ENCODE measurements at places on chromosomes 6 and 20.

GRCh38 chr20:63552481-63553249 lies 1.3 kb upstream of the FNDC11 start:
- DNase-seq: peak; percentile 73

DNA sequence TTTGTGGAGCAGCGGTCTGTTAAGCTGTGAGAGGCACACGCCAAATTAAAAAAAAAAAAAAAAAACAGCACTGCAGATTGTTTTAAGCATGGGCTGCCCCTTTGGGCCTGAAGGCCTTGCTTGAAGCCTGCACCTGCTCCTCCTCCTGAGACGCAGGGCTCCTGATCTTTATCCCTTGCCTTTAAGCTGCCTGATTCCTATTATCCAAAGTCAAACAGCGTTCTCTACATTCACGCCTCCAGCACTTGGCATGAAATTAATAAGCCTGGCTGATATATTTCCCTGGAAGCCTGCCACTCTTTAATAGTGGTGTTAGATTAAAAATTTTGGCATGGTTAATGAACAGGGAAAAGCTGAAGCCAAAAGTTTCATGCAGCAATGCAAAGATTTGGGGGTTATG lies 163.9 kb downstream of the FAXC start:
- DNase-seq: no peak

DNA sequence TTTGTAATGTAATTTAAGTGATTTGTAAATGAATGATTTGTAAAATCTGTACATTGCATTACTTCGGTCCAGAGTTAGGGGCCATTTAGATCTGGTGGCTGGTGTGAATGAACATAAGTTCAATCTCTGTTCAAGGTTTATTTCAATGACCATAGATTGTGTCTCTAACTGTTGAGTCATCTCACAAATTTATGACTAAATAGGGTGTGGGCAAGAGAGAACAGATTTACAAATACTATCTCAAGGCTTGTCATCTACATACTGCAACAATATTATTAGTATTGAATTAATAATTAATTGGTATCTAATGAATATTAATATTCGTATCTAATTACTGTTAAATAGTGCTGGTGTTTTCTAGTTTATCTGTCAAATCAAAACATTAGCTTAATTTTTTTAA lies 115.3 kb upstream of the EDN1 start:
- no peak for DNase-seq

GRCh38 chr6:25630508-25631278 lies 21.3 kb upstream of the SCGN start:
- no peak for DNase-seq

DNA sequence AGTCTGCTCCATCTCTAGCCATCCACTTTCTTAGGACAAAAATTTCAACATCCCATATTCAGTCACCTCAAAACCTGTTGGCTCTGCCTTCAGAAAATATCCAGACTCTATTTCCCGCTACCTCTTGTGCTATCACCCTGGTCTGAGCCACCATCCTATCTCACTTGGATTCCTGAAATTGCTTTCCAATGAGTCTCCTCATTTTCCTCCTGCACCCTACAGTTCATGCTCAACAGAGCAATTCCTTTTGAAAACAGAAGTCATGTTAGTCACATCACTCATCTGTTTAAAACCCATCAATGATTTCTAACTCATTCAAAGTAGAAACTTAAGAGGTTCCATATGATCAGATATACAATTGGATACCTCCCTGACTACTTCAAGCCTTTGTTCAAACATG lies 229.9 kb downstream of the ADGRG6 start:
- no peak for DNase-seq

GRCh38 chr6:4510906-4511640 lies 265.1 kb upstream of the CDYL start:
- no peak for DNase-seq

DNA sequence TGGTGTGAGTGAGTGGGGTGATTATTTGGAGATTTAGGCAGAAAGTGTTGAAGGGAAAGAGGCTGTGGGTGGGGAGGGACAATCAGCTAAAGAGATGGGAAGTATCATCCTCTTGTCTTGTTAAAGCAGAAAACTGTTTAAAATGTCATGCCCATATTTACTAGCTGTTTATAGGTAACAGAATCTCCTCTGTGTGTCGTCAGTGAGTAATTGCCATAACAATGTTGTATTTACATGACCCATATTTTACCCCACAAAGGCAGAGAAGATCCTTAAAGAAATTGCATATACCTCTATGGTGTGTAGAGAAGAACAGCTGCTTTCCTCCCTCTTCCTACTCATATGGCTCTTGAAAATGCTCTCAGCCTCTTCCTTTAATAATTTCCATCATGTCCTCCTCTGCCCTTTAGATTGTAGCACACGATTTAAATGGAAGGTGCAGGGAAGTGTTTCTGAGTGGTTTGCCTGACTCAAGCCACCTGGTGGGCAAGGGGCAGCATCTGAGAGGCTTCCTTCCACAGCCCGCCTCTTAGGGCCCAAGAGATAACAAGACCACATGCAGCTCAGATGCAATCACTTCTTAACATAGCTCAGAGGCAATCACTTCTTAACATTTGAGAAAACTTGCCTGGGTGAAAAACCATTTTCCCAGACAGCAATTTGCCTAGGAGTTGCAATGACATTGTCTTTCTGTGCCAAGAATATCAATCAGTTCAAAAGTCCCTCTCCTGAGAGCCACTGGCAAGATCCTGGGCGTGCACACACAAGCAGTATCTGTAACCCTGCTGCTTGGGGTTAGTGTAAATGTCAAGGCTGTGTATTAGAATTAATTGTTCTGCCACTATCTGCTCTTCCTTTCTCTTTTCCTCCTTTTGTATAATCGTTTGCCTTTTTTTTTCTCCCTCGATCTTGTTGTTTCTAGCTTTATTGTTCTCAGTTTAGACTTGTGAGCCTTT lies 44.1 kb upstream of the EDN1 start:
- no peak for DNase-seq

DNA sequence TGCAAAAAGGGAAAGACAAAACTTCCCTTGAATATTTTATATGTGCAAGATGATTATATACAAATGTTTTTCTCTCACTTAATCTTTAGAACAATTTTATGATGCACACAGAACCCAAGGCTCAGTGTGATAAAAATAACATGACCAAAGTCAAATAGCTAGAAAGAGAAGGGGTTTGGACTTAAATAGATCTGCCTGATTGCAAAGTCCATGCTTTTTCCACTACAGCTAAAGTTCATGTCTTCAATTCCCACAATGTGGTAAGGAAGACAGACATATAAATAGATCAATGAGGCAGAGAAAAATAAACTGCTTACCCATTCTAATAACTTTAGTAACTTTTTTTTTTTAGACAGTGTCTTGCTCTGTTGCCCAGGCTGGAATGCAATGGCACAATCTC lies 143.8 kb downstream of the CDK19 start:
- no peak for DNase-seq

DNA sequence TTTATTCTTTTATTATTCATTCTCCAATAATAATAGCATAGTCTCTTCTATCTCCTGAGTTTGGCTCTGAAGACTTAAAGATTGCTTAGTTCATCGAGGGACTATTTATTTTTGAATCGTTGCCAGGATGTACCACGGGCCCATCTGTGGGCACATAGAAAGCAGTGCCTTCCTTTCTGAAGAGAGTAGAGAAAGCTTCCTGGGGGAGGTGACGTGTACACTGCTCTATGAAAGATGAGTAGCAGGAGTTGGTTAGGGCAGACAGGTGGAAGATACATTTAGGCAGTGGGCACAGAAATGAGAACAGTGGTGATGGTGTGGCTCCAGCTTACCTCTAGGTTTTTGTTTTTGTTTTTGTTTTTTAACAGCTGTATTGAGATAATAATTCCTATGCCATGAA lies 98.4 kb downstream of the CDKAL1 start:
- no peak for DNase-seq

DNA sequence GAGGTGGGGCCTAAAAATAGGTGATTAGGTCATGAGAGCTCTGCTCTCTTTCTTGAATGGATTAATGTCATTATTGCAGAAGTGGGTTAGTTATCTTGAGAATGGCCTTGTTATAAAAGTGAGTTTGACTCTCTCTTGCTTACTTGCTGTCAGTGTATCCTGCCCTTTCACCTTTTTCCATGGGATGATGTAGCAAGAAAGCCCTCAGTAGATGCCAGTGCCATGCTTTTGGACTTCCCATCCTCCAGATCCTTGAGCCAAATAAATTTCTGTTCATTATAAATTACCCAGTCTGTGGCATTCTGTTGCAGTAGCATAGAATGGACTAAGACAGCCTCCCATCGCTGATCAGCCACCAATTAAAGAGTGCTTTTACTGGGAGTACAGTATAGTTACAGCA lies 40.1 kb downstream of the UTRN start:
- no peak for DNase-seq

DNA sequence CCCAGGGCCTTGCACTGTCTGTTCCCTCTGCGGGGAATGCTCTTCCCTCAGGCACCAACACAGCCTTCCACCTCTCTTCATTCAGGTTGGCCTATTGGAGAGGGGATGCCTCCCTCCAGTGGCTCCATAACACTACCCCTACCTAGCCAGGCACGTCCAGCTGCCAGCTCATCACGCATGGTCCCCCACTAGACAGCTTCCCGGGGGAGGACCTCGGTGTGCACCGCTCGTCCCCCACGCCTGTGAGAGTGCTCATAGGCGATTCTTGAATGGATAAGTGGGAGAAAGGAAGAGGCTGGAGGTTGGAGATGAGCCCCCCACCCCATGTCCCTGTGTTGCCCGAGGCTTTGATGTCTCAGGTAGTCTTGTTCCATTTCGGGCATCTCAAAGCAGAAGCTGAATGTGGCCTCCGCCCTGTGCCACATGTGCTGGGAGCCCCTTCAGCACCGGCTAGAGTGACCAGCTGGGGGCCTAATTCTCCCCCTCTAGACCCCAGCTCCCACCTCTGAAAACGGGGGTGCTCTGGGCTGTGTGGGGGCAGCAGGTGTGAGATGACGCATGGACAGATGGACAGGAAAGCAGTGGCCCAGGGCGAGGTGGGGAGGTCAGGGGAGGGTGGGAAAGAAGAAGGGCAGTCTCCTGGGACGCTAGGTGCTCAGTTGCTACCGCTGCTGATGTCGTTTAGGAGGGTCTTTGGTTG lies 333.0 kb downstream of the TAF4 start:
- no peak for DNase-seq

- DNase-seq: no peak
These were observed 23.1 kb downstream of the FKBP5 start for GRCh38 chr6:35665573-35665972.

DNA sequence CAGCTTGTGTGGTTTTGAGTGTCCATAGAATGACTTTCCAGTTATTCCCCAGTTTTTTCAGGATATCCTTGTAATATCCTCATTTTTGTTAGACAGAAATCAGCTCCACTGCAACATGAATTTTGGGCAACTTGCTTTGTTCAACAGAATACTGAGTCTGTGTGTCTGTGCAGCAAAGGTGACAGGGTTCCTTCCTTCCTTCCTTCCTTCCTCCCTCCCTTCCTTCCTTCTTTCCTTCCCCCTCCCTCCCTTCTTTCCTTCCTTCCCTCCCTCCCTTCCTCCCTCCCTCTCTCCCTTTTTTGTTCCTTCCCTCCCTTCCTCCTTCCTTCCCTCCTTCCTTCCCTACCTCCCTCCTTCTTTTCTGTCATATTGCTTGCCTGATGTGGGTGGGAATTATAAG lies 496.5 kb downstream of the EPM2A start:
- no peak for DNase-seq

- no peak for DNase-seq
These were observed 97.4 kb upstream of the SOX4 start for GRCh38 chr6:21496196-21496595.

- DNase-seq: no peak
These were observed 7.1 kb upstream of the SPO11 start for GRCh38 chr20:57322476-57322875.

GRCh38 chr6:45727228-45727627 lies 288.4 kb downstream of the CLIC5 start:
- DNase-seq: no peak

GRCh38 chr6:31886541-31886991 lies 7.8 kb upstream of the SLC44A4 start:
- no peak for DNase-seq

DNA sequence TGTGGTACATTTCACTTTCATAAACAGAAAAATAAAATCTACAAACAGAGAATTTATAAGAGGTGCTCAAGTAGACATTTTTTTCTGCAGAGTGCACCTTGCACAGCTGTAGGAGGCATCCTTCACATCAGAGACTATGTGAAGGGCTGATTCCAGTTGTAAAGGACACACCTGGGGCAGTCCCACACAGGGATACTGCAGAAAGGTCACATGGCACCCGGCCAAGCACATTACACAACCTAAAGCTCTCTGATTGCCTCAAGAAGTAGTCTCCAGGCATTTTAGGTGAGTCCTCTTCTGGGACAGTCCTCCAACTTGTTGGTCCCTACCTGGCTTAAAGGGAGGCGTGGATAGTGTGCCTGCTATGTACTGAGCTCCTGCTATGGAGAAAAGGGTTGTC lies 502.9 kb upstream of the NOX3 start:
- DNase-seq: no peak
